ENCODE measurements at places on chromosomes 6 and 20.

- no peak for DNase-seq
Measured at GRCh38 chr6:154537511-154538325, 27.2 kb upstream of the CNKSR3 start.

GRCh38 chr6:135192256-135193174 lies 11.4 kb downstream of the MYB start:
- DNase-seq, result no peak

DNA sequence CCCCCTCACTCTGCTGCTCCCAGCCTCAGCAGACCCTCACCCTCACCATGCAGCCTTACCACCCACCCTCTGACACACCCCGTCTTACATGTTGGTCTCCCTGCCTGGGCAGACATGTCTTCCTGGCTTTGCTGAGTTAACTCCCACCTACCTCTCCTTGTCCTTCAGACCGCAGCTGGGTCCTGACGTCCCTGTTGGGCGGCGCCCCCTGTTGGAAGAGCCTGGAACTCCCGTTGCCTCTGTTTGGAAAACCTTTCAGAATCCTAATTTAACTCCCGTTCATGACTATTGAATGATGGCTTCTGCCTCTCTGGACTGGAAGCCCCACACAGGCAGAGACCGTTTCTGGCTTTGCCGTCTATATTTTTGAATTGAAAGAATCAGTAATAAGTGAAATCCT lies 245.1 kb downstream of the MYLK4 start:
- DNase-seq, result no peak

- DNase-seq, result no peak
Measured at GRCh38 chr6:118122161-118122725, 215.2 kb downstream of the SLC35F1 start.

DNA sequence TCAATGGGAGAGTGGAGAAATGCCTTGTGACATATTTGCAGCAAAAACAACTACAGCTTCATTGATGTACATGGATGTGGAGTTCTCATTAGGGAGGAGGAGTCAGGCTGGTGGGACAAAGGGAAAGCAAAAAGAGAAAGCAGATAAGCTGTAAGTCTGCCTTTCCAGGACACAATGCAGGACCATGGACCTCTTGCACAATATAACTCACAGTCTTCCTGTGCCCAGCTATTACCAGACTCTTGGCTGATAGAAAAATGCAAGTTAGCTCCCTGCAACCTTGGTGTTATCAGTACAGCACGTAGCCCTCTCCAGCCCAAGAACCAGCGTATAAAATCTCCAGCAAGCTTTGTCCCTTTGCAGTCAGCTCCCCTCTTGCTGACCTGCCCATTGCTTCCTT lies 232.3 kb downstream of the NFATC2 start:
- no peak for DNase-seq

DNA sequence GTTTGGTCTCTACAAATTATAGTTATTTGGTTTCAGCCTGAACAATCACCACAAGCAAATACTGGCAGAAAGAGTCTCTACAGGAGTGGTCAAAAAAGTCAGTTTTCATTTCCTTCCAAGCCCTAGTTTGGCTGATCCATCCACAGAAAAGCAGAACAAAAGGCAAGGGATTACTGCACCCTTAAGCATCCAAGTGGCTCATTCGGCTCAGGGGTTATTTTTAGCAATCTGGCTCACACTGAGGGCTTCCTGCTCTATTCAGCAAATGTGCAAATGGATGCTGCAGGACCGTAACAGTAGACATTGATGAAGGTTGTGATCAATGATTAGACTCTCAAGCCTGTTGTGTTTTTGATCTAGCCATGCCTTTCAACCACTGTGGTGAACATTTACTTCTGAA lies 62.2 kb upstream of the FABP7 start:
- no peak for DNase-seq

DNA sequence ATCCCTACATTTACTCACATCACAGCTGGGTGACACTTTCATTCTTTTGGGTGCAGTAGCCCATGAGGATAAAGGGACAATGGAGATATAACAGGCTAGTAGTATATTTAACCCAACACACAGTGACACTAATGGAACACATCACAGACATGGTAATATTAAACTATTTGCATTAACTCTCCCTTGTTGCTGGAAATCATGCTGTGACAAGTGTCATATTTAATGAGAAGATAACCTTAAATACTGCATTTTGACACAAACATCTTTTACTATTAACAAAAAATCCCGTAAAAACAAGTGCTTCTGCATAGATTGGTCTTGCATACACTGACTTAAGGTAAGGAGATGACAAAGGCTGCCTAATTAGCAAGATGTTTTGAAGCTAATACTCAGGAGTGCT lies 45.5 kb downstream of the CNR1 start:
- DNase-seq, result no peak

All from spleen (tissue), 13 donors.